Activated T-cell treated with anti-CD3 and anti-CD28 coated beads for 1 hour (primary cell): ENCODE measurements at places on chromosomes 16 and 17.
A peak's percentile ranks its signal among the peaks of the same experiment; 100 is the strongest.

DNA sequence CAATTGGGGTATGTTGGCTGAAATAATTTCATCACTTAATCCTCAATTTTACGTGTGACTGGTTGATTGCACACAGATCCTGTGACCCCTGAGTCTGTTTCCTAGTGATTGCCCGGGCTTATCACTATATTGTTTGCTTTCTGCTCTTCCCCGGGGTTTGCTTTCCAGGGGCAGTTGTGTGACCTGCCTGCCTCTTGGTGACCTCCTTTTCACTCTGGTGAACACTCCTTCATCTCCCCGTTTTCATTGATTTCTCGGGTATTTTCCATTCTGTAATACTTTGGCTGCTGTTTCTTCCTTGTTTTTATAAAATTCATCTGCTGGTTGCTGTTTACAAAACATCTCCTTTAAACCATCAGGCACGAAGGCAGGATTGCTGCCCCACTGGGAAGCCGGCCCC, 36.0 kb downstream of the NTN1 start:
- DNase-seq = no peak

- DNase-seq = no peak
These were observed 113.4 kb upstream of the RCVRN start for GRCh38 chr17:10018461-10018891.

DNA sequence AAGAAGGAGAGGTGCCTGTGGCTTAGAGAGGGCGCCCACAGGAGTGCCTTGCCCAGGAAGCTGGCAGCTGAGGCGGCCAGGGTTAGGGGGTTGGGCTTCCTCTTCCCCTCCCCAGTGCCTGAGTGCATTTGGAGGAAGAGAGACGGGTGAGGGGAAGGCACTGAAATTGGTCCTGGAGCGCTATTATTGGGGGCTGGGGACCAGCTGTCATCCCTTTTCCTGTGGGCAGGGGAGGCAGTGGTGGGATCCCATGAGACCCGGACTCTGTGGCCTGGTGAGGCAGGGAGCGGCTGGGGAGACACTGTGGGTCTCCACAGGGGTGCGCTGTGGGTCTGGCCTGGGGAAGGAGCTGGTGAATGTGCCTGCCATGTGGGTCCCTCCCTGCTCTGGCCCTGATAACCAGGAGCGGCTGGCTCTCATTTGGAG, 259.7 kb downstream of the SEC14L1 start:
- peak; percentile 73 for DNase-seq

GRCh38 chr17:58007781-58008706, 998 bp upstream of the SRSF1 start:
- no peak for DNase-seq

DNA sequence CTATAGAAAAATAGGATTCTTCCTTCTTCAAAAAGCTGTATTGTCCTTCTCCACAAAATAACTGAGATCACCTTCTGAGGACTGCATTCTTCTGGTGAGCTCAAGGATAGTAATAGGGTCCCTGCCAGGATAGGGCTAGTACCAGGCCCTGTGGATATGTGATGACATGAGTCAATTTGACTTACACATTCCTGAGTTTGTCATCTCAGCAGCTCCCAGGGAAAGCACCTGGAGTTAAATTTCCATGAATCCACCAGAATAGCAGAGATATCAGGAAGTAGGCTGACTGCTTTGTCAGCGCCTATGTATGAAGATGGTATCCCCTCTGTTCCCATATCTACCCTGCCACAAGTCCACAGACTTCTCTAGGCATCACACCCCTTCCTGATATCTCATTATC, 225.8 kb downstream of the PMP22 start:
- DNase-seq = no peak

GRCh38 chr17:40614431-40615067, 33.1 kb downstream of the SMARCE1 start:
- no peak for DNase-seq

- DNase-seq = no peak
These were observed 11.8 kb upstream of the CDC42EP4 start for GRCh38 chr17:73323409-73324159.

DNA sequence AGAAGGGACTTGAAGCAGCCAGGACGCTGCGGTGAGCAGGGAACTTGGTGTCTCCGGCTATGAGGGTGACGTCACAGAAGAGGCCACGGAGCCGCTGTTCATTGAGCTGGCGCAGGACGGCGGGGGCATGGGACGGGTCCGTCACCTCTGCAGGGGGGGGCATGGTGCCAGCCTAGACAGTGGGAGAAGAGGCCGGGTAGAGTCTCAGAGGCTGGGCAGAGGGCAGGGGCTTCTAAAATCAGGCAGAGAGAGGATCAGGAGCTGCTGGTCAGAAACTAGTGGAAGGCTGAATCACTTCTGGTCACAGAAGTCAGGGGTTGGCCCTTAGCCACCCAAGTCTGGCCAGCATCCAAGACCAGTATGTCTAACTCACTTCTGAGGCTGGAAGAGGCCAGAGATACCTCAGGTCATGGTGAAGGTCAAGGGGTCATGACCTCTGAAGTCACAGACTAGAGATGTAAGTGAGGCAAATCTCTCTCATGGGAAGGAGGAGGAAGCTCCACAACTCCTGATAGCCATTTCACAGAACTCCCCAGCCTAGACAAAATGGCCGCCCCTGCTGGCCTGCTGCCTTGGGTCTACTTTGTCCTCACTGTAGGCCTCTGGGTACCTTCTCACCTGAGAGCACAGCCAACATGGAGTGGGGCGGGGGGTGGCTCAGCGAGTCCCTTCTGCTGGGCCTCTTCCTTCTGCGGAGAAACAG, 12.6 kb downstream of the ZBTB4 start:
- DNase-seq = no peak

DNA sequence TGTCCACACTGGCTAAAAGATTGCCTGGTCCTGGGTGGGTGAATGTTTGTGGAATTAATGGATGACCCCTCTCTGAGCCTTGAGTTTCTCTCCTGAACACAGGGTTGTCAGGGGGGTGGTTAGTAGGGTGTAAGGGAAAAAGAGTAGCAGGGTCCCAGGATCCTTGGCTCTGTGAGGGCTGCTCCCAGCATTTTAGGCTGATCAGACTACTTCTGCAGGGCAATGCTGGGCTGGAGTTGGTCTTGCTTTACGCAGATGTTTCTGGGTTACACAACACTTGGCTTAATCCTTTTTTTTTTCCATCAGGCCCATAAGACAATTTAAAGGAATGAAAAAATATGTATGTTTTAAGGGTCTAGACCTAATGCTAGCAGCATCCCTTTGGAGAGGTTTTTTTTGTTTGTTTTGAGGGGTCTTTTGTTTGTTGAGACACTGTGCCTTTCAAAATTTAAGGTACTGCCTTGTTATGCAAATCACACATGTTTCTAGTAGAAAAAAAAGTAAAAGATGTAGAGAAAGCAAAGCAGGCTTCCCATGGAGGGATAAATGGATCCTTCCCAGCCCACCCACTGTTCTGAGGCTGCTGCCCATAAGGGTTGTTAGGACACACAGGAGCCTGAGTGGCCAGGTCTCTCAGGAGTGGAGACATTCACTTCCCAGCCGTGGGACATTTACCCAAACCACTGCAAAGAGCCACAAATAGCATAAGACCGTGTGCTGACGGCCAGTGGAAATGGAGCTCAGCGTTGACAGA, 225.6 kb upstream of the HSBP1 start:
- DNase-seq = no peak

DNA sequence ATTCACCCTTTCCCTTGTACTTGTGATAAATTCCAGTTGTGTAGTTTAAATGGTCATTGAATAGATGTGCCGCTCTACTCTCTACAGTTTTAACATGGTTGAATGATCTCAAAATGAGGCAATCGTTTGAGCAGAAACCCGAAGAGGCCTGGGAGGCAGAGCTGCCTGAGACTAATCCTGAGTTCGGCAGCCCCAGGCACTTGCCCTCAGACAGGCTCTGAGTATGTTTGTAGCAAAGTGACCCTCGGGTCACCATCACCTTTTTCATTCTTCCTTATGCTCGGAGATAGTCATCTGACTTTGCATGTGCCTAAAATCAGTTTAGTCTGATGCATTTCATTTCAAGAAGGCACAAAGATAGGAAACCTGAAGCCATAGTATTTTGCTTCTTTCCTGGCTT, 184.0 kb upstream of the RBFOX1 start:
- no peak for DNase-seq

- no peak for DNase-seq
These were observed 19.7 kb downstream of the DPEP1 start for GRCh38 chr16:89633064-89633631.

GRCh38 chr17:62906881-62907280, 59.2 kb upstream of the TANC2 start:
- no peak for DNase-seq

DNA sequence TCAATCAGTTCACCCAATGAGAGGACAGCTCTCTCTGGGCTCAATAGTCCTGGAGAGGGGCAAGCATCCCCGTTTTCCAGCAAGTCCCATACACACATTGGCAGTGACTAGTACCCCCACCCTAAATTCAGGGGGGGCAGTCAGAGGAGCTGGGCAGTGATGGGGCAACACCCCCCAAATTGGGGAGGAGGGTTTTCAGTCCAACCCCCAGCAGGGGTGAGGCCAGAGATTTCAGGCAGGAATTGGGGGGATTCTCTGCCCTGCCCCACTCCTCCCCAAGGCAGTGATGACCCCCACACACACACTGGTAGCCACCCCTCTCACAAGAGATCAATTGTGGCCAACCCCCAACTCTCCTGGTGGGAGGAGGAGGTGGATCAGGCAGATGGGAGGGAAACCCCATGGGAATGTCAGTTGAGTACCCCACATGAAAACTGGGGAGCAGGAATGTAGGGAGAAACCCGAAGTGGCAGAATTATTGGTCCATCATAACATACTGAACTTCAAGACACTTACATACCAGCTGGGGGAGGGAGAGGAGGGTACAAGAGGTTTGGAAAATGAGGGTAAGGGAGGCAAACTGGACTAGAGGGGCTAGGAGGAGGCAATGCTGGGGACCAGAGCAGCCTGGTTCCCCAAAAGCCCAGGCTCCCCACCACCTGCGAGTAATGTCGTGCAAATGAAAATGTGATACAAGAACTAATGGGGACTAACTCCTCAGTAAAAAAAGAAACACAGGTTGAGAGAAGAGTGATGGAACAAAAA, 3.1 kb downstream of the VAMP2 start:
- no peak for DNase-seq

- DNase-seq = no peak
These were observed 76.9 kb downstream of the MRTFB start for GRCh38 chr16:14148016-14148415.

GRCh38 chr17:32865141-32865540, 11.8 kb downstream of the MYO1D start:
- no peak for DNase-seq
